ENCODE measurements at places on chromosomes 11 and 22.

GRCh38 chr11:13668957-13669521 lies 571 bp downstream of the FAR1 start:
- peak; percentile 77 for DNase-seq

GRCh38 chr22:24938741-24939341 lies 7.7 kb downstream of the LHFPL7 start:
- no peak for DNase-seq

GRCh38 chr11:66071381-66071801 lies 1.3 kb downstream of the PACS1 start:
- DNase-seq = no peak

DNA sequence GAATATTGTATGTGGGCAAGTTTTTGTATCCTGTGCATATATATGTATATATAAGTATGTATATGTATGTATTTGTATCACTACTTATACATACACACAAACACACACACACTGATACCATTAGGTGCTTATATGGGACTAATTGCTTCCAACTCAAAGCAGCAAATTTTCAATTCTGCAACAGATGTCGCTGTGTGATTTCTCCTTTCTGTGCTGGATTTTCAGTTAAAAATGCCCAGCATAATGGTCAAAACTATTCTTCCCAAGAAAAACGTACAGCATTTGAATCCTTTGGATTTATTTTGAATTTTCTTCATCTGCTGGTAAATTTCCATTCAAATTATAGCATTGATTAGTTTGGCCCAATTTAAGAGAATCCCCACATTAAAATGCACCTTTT lies 4.3 kb downstream of the CADM1 start:
- no peak for DNase-seq

DNA sequence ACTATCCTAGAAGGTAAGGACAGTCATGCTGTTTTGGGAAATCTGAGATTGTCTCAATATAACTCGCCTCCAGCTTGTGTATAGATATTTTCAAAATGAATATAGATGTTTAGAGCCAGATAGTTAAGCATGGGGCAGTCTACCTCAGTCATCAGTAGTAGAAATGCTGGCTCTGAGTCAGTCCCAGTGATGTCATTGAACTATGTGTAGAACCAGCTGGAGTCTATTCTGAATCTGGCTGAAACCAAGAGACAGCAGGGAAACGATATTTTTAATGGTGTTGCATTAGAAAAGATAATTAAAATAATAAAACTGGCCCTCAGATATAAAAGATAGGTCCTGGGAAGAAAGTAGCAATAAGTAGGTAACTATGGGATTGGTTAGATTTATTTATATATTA lies 25.9 kb downstream of the PIWIL4 start:
- DNase-seq = no peak

GRCh38 chr11:12642806-12643428 lies 31.3 kb upstream of the TEAD1 start:
- no peak for DNase-seq

DNA sequence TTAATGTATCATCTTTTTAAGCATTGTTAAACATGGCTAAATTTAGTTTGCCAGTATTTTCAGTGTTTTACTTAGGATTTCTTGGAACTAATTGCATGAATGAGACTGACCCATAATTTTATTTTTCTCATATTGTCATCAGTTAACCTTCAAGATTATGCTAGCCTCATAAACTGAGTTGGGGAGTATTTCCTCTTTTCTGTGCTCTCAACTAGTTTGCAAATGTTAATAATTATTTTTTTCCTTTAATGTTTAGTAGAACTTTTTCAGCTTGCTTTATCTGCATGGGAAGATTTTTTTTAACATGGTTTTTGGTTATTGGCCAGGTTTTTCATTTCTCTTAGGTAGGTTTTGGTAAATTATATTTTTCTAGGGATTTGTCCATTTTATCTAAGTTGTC lies 235.4 kb upstream of the SESN3 start:
- DNase-seq = no peak

- DNase-seq = no peak
These were observed 256.8 kb upstream of the RAG2 start for GRCh38 chr11:36854875-36855274.

- DNase-seq = no peak
These were observed 491.0 kb upstream of the KIRREL3 start for GRCh38 chr11:127491589-127491988.

DNA sequence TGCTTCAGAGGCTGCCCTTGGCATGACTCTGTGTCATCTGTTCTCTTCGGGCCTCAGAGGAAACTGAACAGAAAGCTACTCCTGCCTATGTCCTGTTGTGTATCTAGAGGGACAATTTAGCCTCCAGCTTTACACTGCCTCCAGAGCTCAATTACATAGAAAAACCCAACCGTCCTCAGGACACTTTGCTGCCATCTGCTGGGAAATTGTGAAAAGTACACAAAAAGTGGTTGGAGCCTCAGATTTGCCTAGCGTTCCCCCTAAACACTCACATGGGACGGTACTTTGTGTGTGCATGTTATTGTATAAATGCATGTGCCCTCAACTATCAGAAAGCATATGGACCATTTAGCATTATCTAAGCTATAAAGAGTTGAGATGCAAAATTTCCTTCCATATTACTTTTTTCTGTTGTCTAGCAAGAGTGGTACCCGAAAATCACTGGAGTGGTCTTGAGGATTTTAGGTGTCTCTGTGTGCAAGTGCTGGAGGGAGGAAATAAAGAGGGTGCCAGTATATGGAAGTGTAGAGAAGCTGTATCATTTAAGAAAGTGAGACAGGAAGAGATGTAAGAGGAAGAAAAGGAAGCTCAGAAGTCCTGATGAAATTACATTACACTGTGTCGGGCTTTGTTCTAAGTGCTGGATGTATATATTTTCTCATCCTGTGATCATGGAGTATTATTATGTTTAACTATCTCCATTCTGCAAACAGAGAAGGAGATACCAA lies 8.7 kb upstream of the MS4A4E start:
- no peak for DNase-seq

GRCh38 chr11:82996966-82997606 lies 74.6 kb downstream of the RAB30 start:
- no peak for DNase-seq

- DNase-seq = no peak
These were observed 294 bp upstream of the MTMR3 start for GRCh38 chr22:29882716-29883044.

DNA sequence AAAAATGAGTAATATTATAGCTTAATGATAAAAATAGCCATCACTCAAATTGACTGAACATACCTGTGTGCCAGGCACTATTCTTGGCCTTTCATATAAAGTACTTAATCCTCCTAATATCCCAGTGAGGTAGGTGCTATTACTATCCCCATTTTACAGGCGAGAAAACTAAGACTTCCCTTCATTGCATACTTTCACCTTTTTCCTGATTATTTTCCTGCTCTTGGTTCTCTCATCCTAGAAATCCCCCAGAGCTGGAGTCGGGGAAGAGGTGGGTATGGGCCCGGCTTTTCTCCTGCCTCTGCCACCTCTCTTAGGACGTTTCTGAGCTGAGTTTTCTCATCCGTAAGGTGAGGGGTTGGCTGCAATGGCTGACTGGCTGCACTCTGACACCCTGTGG lies 2.2 kb downstream of the NPTXR start:
- DNase-seq = no peak

DNA sequence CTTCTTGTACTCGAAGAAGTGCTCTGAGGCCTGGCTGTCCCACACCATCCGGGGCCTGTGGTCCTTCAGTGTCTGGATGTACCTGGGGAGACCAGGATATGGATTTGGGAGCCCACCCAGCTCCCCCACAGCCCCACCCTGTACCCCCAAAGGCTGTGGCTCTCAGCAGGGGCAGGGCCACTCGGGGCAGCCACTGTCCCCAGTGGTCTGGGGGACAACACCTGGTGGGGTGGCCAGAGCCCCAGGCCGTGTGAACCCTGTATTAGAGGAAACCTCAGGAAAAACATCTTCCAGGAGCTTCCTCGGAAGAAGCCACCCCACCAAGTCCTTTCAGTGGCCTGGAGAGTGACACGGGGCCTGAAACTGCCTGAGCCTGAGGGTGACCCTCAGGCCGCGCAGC lies 27.8 kb downstream of the TSPAN4 start:
- no peak for DNase-seq

DNA sequence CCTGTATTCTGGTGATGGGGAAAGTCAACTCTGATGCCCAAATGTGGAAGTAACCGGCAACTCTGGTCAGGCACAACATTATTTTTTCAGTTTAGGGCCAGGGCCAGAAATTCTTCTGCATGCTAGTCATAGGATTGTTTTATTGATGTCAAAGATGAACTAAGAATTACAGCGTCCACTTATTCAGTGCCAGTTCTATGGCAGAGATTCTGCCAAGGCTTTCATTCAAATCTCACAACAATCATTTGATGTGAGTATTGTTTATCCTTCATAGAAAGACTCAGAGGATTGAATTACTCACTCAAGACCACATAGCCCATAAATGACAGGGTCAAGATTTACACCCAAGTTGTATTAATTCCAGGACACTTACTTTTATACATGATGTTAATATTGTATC lies 87.7 kb downstream of the TMPRSS5 start:
- no peak for DNase-seq

DNA sequence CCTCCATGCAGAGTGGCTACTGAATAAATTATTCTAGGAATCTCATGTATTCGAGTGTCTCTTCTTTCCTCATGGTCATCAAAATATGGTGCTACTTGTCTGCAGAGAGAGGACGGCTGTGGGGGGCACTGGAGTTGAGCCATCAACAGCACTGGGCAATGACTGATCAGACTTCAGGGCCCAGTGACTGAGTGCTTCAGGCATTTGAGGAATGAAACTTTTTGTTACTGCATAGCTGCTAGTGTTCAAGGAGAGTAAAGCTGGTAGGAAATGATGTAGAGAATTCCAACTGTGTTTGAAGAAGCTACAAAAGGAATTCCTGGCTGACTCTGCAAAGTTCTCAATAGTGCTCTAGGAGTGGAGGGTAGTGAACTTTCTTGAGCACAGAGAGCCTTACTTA lies 277.7 kb downstream of the CADM1 start:
- DNase-seq = no peak

GRCh38 chr11:44494785-44495184 lies 70.7 kb upstream of the CD82 start:
- DNase-seq = no peak

DNA sequence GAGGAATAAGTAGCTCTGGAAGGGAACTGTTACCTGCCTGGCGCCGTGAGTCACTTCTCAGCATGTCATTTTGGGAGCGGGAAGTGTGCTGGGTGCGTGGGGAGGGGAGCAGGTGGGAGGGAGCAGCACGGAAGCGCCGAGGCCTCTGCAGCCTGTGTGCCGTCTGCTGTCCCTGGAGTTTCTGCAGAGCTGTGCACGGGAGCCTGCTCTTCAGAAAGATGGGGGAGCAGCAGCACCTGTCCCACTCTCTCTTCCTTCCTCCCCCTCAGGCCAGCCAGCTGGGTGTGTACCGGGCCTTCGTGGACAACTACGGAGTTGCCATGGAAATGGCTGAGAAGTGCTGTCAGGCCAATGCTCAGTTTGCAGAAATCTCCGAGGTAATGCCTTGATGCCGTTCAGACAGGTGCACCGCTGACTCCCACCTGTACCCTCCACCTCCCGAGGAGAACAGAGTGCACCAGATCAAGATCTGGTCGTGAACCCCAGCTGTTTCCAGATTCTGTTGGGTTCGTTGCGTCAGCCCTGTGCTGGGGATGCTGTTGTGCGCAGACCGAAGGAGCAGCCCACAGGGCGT lies 87.9 kb downstream of the BCR start:
- DNase-seq = no peak

DNA sequence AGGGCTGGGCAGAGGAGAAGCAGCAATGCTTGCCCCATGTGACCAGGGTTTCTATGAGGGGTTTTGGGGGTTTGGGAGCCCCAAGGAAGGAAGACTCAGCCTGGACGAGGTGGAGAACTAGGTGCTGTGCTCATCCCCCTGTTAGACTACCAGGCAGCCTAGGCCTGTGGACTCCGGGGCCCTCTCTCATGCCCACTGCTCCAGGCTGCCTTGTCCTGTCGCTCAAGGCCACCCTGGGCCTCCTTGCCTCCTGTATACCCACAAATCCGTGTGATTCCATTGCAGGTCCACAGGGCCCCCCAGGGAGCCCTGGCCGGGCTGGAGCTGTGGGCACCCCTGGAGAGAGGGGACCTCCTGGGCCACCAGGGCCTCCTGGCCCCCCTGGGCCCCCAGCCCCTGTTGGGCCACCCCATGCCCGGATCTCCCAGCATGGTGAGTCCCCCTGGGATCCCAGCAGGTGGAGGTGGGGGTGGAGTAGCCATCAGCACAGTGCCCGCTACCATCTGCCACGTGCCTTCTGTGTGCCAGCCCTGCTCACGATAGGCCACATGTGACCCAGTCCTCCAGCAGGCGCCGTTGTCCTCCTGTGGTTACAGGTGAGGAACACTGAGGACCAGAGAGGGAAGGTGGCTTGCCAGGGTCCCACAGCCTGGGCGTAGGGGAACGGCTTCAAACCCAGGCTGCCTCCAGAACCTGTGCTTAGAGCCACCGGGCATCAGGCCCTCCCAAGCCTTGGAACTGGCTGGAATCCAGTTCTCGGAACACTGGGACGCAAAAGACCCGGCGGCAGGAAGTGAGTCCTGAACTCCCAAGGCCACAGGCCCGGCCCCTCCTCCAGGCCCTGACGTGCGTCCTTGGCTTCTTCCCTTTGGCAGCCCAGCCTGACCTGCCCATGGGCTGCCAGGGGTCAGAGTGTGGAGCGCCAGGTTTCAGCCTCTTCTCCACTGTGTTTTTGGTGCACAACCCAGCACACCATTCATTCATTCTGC lies 26.6 kb downstream of the EMID1 start:
- DNase-seq = no peak

DNA sequence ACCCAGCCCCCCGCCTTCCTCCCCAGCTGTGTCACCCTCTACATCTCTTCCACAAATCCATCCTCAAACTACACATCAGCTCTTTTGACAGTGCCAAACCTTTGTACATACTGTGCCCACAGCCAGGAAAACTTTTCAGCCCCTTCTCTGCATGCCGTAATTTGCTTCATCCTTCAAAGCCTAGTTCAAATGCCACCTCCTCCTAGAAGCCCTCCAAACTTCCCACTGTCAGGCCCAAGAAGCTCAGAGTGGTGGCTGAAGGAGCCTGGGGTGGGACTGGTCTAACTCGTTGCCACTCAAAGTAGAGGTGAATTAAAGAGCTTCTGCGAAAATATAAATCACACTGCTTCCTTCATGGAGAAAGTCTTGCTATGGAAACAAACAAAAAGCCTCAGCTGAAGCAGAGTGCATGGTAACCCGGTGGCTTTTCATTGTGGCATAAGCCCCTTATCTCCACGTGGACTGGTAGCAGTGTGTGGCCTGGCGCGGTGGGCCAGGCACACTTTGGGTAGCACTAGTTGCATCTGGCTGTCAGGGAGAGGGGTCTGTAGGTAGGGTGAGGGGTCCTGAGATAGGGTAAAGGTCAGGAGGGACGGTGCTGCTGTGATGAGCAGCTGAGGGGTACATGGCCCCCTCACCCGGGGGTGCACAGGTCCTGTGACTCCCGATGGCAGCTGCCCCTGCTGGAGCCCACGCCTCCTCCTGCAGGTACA lies 76.9 kb downstream of the MYO7A start:
- no peak for DNase-seq

GRCh38 chr22:45230026-45230721 lies 10.5 kb downstream of the KIAA0930 start:
- no peak for DNase-seq

Measured in sciatic nerve (tissue), 2 donors.